Stimulated activated CD8-positive, alpha-beta memory T cell treated with anti-CD3 and anti-CD28 coated beads, Interleukin-7, amount 100 ng/mL, for 1 hour (primary cell): ENCODE measurements at places on chromosomes 1 and 21.

DNA sequence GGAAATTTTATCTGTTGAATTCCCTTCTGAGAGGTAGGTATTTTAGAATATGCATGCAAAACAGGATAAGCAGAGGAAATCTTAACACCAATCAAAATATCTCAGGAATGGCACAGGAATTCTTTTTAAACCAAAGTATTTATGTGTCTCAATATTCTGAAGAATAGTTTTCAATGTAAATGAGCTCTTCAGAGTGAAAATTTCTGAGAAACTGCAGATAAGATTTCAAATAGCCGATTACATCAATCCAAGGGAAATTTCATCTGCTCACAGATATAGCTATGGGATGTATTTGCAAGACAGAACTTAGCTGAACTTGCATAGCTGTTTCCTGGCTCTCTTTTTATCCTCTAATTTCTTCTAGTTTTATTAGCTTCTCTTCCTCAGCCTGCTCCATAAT lies 209.5 kb downstream of the GRIK1 start:
- no peak for DNase-seq

DNA sequence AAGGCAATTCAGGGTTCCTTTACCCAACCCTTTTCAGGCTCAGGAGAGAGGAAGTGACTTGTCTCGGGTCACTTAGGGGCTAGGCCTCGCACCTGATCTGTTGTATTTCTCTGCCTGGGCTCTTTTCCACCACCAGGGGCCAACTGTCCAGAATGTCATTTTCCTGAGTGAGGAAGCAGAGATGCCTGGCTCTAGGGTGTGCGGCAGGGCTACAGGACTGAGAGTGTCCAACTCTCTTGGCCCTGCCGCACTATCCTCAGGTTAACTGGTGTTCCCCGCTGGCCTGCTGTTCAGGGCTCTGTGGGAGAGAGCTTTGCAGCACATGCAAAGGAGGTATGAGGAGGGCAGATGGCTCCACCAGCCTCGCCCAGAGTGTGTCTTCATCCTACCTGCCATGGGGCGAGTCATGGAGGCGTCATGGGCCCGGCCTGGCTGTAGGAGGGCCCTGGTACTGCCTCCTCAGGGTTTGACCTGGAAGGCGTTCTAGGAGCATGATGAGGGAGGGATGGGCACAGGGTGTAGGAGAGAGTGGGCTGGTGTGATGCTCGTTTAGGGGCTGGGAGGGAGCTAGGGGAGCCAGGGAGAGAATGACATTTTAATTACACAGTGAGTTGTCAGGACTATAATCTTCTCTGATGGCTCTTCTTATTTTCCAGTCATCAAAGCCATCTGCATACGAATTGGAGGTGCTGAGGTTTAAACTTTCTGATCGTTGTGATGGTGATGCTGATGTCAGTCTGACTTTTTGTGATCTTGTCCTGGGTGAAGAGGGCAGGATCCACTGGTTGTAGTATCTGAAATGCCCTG lies 128.3 kb downstream of the NOS1AP start:
- DNase-seq, result no peak

DNA sequence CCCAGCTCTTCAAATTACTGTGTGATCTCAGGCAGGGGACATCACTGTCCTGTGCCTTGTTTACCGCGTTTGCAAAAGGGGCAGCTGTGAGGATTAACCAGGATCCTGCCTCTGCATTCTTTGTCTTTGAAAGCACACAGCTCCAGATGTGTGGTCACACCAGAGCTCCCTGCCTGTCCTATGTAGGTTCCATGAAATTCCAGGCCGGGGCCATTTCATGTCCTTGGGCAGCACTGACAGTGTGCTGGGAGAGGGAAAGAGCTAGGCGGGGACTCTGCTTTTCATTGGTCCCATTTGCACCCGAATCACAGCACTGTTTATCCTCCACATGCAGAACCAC lies 42.2 kb upstream of the SELENON start:
- DNase-seq, result no peak

GRCh38 chr1:111197598-111198284 lies 2.7 kb downstream of the DENND2D start:
- no peak for DNase-seq

GRCh38 chr1:87642581-87643221 lies 314.0 kb downstream of the LMO4 start:
- no peak for DNase-seq

- DNase-seq, result no peak
Observed at GRCh38 chr1:152325111-152325510, at the start of gene FLG. Gene FLG, minus strand, starts transcription at chr1:152325239. Its CDS starts 9,783 bp downstream, at chr1:152315456.

GRCh38 chr1:43267818-43268425 lies 1.9 kb upstream of the TMEM125 start:
- no peak for DNase-seq

GRCh38 chr1:67201891-67202290 lies 35.6 kb downstream of the IL23R start:
- DNase-seq, result no peak

GRCh38 chr1:87176514-87176913 lies 152.2 kb upstream of the LMO4 start:
- DNase-seq, result no peak

- DNase-seq, result no peak
Observed at GRCh38 chr1:205456383-205456867, 580 bp upstream of the BLACAT1 start.

- no peak for DNase-seq
Observed at GRCh38 chr1:59128239-59128736, 168.6 kb upstream of the FGGY start.

- no peak for DNase-seq
Observed at GRCh38 chr1:87176087-87176486, 152.6 kb upstream of the LMO4 start.

- no peak for DNase-seq
Observed at GRCh38 chr1:240363315-240363714, 248.6 kb downstream of the GREM2 start.

DNA sequence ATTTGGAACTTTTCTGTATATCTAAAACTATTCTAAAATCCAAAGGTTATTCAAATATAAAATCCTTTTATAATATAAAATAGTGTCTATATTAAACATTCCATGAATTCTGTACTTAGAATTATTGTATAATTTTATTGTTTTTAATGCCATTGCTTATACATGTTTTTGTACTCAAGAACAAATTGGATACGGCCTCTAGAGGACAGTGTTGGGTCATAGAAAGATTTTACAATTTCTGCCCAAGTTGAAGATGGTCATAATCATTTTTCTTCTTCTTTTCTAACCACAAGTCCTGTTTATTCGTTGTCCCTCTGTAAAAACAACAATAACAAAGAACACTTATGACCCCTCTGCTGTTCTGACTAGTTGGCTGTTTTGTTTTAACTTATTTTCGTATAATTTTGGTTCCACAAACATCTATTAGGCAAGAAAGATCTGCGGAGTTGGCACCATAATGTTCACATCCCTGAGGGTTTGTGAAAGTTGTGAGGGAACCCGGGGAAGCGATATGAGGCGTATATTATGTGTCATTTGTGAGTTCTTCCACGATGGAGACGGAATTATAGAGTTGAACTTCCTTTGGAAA lies 75.7 kb upstream of the KIF26B start:
- DNase-seq, result no peak

DNA sequence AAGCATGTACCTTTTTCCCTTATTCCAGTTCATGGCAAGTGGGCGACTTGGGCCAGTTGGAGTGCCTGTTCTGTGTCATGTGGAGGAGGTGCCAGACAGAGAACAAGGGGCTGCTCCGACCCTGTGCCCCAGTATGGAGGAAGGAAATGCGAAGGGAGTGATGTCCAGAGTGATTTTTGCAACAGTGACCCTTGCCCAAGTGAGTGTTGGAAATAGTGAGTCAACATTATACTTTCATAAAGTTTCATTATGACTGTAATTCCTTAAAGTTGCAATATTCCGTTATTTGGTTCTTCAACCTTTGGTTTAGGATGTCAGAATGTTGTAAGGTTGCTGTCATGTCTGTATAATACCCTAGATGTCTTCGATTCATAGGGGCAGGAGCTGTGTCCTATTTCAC lies 230.5 kb downstream of the TPR start:
- no peak for DNase-seq

DNA sequence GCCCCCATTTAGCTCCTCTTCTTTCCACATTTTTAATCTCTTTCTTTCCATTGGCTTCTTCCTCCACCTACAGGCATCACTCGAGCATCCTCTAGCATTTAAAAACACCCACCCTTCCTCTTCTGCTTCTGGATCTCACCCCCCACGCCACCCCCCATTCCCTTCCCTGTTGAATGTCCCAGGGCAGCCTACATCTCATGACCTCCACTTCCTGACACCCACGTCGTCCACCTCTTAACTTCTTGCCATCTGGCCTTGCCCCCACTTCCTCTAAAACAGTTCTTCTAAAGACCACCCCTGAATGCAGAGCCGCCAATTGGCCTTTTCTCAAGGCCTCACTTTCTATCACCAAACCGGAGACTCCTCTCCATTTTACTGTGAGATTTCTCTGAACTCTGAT lies 6.1 kb upstream of the ETNK2 start:
- no peak for DNase-seq

GRCh38 chr21:16194095-16194787 lies 464.5 kb downstream of the USP25 start:
- no peak for DNase-seq

DNA sequence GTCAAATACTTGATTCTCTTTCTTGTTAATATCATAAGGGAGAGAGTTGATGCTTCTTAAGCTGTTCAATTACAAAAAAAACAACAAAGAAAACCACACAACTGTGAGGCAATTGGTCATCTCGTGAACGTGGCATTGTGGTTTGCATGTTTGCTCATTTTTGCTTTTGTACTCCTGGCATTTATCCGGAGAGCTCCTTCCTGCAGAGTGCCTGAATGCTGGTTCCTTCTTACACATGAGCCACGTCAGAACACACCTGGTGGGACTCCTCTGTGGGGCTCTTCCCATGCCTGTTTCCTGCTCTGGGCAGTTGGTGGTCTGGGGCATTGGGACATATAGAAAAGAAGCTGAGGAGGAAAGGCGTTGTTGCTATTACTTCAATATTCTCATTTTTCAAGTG lies 25.7 kb downstream of the KCNK1 start:
- DNase-seq, result no peak

- DNase-seq, result no peak
Observed at GRCh38 chr1:108179018-108179417, 21.1 kb downstream of the SLC25A24 start.

- no peak for DNase-seq
Observed at GRCh38 chr1:214518361-214518760, 33.0 kb downstream of the PTPN14 start.

- no peak for DNase-seq
Observed at GRCh38 chr1:225765982-225766674, 11.5 kb upstream of the SRP9 start.

GRCh38 chr1:61055110-61055614 lies 27.2 kb upstream of the NFIA start:
- no peak for DNase-seq

DNA sequence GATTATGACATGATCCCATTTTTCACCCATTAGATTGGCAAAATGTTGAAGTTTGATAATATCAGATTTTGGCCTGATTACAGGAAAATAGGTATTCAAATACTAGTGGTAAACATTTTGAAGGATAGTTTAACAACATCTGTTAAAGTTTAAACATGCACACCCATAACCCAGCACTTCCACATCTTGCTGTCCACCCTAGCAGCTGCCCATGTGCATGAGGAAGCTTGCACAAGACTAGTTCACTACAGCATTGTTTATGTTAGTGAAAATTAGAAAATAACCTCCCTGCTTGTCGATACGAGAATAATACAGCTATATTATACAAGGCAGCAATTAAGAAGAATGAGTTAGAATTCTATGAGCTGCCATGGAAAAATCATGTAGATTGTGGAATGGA lies 127.6 kb downstream of the C1orf21 start:
- no peak for DNase-seq

DNA sequence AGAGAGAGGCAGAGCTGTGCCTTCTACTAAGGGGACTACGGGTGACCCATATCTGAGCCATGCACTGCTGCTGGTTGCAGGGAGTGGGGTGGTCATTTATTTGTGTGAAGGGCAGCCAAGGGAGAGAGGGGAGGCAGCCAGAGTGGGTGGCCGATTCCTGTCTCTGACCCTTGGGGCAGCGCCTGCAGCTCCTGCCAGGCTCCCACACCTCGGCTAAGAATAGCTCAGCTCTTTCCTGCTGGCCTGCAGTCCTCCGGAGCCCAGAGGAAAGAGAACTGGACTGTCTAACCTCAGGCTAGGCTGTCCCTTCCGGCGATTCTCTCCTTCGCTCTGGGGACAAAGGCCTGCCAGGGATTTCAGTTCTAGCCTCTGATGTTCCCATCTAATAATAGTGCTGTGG lies 11.6 kb upstream of the CD34 start:
- DNase-seq, result no peak
